ENCODE measurements at places on chromosomes 1 and 21. TPM values are rescaled to one million over a fixed set of nuclear protein-coding genes. Genes with fewer than 3 reads are reported as not detected.

DNA sequence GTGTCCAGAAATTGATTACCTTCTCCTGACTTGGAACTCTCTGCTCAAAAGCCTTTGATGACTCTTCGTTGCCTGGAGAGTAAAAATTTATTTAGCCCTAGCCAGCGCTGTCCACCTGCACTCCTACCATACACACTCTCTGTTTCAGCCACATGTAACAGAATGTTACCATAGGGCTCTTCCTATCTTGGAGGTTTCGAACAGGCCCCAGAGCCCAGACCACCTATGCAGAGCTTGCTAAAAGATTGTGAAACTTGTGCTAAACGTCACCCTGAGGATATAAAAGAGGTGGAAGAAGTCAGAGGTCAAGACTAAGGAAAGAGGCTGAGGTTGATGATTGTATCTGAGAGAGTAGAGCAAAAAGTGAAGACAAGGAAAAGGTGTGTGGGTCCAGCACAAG, 237.0 kb upstream of the HOOK1 start:
- DNase-seq, result no peak

DNA sequence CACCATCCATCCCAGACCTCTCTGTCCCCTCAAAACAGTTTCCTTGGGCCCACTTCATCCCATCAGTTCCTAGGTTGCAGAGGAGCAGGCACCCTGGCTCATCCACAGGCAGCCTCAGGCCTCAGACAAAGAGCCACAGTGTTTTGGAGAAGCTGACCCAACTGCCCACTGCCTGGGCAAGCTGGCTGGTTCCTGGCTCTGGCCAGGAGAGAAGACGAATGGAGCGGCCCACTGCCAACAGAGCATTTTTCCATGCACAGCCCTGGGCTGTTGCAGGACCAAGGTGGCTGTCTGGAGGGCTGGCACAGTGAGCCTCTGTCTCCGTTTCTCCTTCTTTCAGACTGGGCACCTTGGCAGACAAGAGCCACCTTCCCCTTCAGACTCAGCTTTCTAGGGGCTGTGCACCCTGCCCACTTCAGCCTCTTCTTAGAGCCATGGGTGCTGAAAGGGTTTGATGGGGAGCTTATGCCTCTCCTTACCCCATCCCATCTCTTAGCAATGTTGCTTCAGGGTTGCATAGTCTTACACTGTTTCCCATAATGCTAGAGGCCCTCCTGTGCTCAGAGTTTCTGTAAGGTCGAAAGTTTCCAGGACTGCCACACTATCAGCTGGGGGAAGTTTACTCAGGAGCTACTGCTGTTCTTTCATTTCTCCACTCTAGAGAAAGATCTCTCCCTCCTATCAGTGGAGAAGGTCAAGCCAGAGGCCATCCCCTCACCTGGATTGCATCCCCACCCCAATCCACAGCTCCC, 973 bp downstream of the FMOD start:
- DNase-seq, result no peak

DNA sequence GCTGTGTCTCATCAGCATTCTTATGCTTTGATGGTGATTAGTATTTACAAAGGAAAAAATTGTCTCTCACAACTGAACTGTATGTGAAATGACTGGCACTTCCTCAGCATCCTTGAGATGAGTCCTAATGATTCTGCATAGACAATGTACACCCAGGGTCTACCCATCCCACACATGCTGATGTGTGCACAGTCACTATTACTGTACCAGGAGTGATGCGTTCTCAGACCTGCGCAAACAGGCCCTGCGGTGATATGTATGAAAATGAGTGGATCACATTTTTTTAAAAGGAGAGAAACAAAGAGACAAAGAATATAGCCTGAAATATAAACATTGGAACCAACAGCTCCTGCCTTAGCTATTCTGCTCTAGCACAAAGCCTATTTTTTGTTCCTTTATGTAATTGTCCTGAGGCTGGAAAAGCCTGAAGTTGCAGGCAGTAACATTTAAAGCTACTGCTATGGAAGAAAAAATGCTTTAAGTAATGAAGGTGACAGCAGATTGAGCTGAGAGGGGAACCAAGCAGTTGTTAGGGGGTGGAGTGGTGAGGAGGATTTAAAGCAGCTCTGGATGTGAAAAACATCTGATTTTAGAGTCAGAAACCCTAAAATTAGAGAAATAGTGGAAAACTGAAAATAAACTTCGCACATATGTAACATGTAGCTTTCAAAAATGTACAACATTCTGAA, 5.5 kb downstream of the RCAN1 start:
- DNase-seq, result no peak

DNA sequence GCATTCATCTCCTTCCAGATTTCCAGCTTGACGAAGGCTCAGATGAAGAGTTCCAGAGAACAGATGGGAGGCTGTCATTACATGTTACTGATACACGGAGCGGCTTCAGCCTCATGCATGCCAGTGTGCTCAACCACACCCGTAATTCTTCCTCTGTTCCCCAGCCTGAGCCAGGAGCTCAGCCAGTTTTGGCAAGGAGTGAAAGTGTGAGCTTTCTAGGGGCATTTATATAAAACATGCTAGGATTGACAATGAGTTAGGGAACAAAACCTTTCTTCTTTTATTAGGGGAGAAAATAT, 290.4 kb upstream of the PLXNA2 start:
- no peak for DNase-seq

GRCh38 chr1:170073893-170074249, 624 bp downstream of the KIFAP3 start:
- no peak for DNase-seq

DNA sequence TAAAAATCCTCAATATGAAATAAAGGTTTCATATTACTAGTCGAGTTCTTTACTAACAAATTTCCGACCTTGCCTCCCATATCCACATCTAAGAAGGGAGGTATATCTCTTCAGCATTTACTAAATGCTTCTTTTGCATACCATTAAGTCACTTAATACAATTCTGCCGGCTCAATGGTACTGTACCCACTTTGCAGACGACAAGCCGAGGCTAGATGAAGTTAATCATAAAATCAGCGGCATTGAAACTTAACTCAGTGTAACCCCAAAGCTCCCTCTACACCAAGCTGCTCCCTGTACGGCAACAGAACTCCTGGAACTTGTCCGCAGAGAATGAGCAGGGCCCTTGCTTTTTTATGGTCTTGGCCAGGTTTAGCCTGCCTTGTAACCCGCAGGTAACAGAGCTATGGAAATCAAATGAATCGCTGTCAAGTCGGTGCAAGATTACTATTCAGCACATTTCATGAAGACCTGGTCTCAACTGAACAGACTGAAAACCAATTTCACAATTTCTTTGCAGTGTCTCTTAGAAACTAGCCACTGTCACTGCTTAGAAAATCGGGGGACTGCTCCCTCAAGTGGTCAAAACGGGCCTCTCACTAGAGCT, 738 bp downstream of the INTS7 start:
- no peak for DNase-seq

GRCh38 chr1:233668725-233669294, 54.9 kb downstream of the KCNK1 start:
- no peak for DNase-seq

GRCh38 chr1:53971718-53972117, 25.6 kb downstream of the LRRC42 start:
- no peak for DNase-seq

GRCh38 chr1:15051882-15052528, 101.5 kb upstream of the TMEM51 start:
- DNase-seq, result no peak

- no peak for DNase-seq
These were observed 34.1 kb downstream of the PDPN start for GRCh38 chr1:13617773-13618172.

- DNase-seq, result no peak
These were observed 114.2 kb downstream of the HLCS start for GRCh38 chr21:36852293-36852692.

DNA sequence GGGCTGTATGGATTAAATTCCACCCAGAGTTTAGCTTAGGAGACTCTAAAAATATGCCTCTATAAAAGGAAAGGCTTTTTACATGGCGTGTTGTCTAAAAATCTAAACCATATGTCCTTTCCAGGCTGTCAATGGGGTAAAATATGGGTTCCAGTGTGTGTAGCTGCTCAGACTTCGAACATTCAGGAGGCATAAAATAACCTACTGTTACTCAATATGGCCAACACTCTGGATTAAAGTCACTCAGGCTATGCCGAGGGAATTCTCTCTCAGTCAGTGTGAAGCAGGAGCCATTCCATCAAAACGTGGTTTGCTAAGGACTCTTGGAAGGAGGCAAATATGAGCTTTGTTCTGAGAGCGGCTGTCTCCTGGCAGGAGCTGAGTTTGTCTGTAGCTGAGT, 135.3 kb downstream of the RUNX1 start:
- DNase-seq, result no peak

DNA sequence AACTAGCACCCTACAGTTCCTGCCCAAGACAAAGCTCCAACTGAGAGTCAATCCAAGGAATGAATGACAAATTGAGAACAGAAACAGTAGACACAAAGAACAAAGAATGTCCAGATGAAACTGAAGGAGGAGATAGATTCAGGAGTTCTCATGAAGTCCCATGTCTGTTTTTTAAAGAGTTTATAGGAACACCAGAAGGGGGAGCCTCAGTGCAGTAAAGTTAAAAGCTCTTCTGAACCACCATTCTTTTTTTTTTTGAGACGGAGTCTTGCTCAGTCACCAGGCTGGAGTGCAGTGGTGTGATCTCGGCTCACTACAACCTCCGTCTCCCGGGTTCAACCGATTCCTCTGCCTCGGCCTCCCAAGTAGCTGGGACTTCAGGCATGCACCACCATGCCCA, 323.6 kb downstream of the MRPL39 start:
- no peak for DNase-seq

DNA sequence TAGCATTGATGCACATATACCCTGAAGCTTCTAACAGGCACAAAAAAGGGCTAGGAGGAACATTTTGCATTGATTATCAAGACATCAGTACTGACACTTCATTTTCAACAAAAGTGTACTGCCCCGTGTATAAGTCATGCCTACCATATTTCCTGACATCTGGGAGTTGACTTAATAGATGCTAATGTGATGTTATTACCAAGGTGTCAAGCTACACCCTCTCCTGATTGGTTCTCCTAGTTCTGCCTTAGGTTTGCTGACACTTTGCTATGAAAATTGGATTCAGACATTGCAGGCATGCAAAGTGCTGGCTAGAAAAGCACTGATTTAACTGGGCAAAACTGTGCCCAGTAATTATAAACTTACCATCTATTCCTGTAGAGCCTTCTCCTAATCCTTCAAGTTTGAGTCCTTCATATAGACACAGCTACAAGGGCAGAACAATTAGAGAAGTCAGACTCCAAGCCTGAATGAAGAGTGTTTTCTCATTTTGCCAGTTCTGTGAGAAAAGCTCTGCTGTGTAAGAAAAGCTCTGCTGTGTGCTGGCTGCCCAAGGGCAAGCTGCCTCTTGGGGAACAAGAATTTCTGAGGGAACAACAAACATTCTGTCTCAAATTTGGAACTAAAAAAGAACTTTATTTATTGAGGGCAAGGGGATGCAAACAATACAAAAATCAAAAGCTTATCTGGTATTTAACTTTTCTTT, 11.2 kb downstream of the S100A10 start:
- no peak for DNase-seq

DNA sequence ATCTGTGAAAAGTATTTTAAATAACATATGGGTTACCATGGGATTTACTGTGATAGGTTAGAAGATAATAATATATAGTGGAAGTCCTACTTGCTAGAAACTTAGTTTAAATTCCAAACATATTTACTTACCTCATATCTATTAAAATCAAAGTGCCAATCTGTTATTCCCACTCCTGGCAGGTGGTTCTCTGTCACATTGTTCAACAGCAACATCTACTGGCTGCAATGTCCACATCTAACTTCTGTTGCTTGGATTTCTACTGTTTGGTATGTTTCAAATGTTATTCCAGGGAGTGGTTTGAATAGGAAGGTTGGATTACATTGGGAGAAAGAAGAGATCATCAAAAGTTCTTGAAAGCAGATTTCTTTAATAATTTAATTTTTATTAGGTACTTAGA, 122.5 kb upstream of the NCAM2 start:
- no peak for DNase-seq

- DNase-seq, result no peak
These were observed 14.4 kb downstream of the LMNA start for GRCh38 chr1:156128654-156129597.

DNA sequence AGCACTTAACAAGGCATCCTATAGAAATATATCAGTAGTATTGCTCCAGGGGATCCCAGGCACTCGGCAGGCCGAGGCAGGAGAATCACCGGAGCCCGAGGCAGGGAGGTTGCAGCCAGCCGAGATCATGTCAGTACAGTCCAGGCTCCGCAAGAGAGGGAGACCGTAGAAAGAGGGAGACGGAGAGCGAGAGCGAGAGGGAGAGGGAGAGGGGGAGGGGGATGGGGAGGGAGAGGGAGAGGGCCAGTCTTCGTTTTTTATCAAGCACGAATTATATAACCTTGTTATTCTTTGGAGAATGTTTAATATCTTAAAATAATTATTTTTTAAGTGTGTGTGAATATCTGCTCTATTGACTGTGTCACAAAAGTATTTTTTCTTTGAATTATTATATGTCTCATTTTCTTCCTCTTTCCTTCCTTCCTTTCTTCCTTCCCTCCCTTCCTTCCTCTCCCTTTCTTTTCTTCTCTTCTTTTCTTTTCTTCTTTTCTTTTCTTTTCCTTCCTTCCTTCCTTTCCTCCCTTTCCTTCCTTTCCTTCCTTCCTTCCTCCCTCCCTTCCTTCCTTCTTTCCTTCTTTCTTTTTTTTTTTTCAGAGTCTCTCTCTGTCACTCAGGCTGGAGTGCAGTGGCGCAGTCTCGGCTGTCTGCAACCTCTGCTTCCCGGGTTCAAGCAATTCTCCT, 233.7 kb downstream of the SRGAP2C start:
- no peak for DNase-seq

DNA sequence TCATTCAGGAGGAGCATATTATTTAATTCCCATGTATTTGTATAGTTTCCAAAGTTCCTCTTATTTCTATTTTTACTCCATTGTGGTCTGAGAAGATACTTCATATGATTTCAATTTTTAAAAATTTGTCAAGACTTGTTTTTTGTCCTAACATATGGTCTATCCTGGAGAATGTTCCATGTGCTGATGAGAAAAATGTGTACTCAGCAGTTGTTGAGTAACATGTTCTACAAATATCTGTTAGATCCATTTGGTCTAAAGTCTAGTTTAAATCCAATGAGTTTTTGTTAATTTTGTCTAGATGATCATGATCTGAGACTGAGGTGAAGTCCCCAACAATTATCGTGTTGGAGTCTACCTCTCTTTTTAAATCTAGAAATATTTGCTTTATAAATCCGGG, 14.5 kb downstream of the PSMG1 start:
- no peak for DNase-seq

Gene LCE1A
- polyA plus RNA-seq, result not detected

Gene KRTAP21-1
- polyA plus RNA-seq, result not detected

Gene YBEY
- polyA plus RNA-seq, result 14.2 TPM

Gene CCDC17
- polyA plus RNA-seq, result not detected

Gene AMY1B
- polyA plus RNA-seq, result not detected

Gene PBXIP1
- polyA plus RNA-seq, result 182 TPM

Measured in naive thymus-derived CD8-positive, alpha-beta T cell (primary cell).